ENCODE measurements at places on chromosomes 11 and 22.

DNA sequence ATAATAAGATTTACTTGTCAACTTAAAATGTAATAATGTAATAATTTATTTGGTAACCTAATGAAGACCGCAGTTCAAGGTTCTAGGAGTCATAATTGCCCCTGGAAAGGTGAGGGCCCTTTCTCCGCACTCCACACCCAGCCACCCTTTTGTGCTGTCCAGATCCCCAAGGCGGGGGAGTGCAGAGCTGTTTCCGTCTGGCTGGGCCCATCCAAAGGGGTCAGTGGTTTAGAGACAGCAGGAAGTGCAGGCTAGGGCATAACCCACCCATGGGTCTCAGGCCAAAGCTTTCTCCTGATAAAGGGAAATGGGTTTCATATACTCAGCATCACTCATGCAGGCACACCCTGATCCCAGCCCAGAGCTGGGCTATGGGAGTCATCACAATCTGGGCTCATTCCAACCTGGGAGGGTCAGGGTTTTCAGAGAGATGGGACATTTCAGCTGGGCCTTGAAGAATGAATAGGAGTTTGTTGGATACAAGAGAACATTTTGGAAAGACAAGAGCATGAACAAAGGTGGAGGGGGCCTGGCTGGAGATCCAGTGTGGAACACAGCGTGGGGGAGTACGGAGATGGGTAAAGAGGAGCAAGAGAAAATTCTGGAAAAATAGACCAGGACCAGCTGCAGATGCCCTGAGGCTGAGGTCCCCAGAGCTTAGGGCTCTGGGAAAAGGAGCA, 432.2 kb downstream of the TBC1D22A start:
- no peak for DNase-seq

DNA sequence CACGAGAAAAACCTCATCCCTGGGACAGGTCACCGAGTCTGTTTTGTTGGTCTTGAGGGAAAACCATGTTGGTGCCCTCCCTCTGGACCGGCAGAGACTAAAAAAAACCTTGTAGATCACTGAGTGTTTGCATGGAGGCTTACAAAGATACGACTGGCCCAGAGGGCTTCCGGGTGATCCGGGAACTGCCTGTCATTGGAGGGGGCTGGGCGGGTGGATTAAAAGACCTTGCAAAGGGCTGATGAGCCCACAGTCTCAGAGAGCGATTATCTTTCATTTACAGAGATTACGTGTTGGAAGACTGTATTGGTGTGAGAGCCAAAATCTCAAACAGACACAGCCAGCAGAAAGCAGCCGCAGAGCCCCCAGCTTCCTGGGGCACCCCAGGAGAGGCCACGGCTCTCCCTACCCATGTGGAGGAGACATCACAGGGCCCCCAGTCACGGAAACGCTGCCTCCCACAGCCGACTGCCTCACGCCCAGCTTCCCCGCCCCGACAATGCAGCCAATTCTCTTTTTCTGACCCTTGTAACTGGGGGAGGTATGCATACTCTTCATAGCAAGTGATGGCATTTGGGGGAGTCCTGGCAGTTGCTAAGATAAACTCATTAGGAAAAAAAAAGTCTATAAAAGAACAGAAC, 426.4 kb downstream of the CTTN start:
- no peak for DNase-seq

GRCh38 chr11:34356576-34356912, 1.3 kb downstream of the ABTB2 start:
- no peak for DNase-seq

DNA sequence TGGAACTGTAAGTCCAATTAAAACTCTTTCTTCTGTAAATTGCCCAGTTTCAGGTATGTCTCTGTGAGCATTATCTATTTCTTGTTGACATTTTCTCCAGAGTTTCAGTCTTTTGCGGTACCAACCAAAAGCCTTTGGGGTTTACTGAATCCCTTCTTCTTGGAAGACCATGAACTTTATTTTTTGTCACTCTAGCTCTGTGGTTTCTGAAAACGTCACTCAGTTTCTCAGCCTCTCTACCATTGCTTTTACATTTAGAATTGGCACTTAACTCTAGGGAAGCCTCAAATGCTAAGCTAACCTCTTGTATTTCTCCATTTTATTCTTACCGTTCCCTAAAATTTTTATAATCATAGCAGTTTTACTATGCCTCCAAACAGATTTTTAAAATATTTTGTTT, 237.6 kb downstream of the CSNK2A3 start:
- no peak for DNase-seq

GRCh38 chr11:98155696-98156095, 865.1 kb upstream of the CNTN5 start:
- DNase-seq = no peak

GRCh38 chr22:50532824-50533796, 3.3 kb upstream of the TYMP start:
- no peak for DNase-seq

DNA sequence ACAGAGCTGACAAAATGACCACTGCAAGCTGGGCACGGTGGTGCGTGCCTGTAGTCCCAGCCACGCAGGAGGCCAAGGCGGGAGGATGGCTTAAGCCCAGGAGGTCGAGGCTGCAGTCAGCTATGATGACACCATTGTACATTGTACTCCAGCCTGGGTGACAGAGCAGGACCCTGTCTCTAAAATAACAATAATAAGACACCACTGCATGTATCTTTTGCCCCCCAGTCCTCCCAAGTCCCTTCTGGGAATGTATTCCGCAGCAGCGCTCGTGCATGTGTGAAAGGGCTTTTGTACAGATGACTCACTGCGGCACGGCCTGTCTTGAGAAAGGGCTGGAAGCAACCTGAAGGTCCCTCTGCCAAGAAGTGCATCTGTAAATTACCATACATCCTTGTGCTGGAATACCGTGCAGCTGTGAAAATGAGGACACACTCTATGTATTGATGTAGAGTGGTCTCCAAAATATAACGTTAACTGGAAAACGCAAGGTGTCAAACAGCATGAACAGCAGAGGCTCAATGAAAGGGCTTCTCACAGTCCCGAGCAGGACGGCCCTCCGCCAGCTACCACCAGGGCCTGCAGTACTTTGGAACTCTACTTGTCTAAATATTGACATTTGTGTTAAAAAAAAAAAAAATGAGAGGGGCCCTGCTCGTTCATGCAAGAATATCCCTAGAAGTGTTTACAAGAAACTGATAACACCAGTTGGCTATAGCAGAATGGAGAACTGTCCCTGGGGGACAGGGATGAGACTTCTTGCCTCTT, 9.0 kb upstream of the CDC42EP2 start:
- no peak for DNase-seq

DNA sequence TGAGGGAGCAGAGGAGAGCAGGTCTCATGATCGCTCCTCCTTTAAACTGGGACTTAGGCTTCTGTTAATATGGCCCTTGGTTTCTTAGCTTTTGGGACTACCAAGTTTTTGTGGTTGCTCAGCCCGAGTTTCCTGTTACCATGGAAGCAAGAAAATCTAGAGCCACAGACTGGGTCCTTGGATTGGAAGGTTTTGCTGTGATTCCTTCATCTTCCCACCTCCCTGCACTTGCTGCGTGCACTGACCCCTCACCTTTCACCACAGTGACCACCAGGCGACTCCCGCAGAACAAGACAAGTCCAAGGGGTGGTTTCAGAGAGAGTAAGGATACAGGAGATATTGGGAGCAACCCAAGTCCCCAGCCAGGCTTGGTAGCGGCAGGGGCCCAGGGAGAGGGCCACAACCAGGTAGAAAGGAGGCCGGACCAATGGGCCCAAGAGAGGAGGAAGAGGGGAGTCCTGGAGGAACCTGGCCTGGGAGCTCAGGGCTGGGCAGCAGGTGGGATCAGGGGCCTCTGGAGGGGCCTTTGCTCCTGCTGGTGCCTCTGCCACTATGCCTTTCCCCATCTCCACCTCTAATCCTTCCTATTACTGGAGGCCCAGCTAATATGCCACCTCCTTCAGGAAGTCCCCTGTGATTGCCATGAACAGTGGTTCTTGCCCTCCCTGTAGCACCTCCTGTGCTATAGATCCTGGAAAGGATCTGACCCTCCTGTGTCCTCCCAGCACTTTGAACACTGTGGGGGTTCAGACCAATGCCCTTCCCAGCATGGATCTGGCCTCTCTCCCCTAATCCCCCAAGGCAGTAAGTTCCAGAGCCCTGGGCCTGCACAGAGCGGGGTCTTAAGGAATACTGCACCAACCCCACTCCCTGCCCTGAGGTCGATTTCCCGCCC, 21.2 kb downstream of the CSF2RB start:
- DNase-seq = no peak
